ENCODE measurements at places on chromosomes 6 and 20.

DNA sequence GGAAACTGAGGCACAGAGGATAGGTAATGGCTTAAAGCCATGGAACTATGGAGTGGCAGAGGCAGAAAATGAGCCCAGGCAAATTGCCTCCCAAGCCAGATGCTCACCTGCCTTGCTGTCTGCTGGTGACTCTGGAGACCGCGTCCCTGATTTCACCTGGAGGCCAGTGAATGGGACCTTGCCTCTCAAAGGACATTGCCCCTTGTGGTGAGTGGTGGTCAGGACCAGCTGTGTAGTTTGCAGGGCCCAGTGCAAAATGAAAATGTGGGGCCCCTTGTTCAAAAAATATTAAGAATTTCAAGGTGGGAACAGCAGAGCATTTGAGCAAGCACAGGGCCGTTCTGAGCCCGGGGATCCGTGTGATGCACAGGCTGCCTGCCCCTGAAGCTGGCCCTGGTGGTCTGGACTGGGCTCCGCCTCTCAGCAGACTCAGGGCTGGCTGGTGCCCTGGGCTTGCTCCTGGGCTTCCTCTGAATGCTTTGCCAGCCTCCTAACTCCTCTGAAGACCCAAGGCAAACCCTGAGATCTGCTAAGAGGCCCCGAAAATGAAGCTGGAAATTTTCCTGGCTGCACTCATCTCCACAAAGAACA, 19.8 kb upstream of the KCNG1 start:
- DNase-seq = peak; percentile 74
- H3K27ac ChIP-seq = no peak overlapping the region
- no peaks in the 10 kb centered on the region for H3K27me3 ChIP-seq
- no peaks in the 10 kb centered on the region for H3K36me3 ChIP-seq
- no peak overlapping the region for H3K4me3 ChIP-seq
- H3K4me1 ChIP-seq = no peaks in the 10 kb centered on the region

DNA sequence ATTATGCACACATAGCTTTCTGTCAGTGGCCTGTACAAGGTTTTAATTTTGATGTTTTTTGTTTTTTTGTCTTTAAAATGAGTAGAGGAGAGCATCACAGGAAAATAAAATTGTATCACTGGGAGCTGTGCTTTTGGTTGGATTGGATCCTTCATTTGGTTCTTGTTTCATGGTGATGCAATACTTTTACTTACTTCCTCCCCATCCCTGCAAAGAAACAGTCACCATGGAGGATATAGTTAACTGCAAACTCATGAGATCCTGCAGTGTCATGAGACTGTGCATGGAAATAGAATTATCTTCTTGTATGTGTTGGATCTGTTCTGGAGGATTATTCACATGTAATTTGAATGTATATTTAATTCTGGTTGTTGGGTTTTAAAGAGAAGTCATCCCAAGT, 122.3 kb downstream of the JARID2 start:
- no peaks in the 10 kb centered on the region for H3K36me3 ChIP-seq
- no peak overlapping the region for H3K27ac ChIP-seq
- no peak for DNase-seq
- H3K27me3 ChIP-seq = no peaks in the 10 kb centered on the region

GRCh38 chr20:56626367-56627121, 2.6 kb upstream of the TFAP2C start:
- peak; percentile 82 for DNase-seq
- no peaks in the 10 kb centered on the region for H3K4me1 ChIP-seq
- no peak overlapping the region for H3K27ac ChIP-seq

DNA sequence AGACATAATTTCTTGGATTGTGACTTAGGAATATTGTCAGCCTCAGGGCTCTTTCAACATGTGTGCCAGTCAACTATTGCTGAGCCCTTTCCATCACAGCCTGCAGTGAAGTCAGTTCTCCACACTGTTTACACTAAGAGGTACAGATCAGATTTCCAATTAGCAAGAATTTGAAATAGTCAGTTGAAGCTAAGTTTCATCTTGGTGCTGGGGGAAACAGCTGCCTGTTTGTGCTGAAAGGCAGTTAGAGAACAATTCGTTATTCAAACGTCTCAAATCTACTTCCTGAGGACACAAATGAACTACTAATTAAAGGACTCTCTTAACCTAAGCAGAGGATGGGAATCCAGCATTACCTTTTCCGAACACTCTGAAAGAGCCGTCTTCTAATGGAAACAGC, 25.9 kb downstream of the ADGRF1 start:
- DNase-seq = no peak
- no peak overlapping the region for H3K27ac ChIP-seq
- H3K4me1 ChIP-seq = no peaks in the 10 kb centered on the region
- no peaks in the 10 kb centered on the region for H3K27me3 ChIP-seq
- H3K36me3 ChIP-seq = no peaks in the 10 kb centered on the region

- no peaks in the 10 kb centered on the region for H3K4me1 ChIP-seq
- H3K27me3 ChIP-seq = no peaks in the 10 kb centered on the region
- H3K27ac ChIP-seq = no peak overlapping the region
- no peak for DNase-seq
Observed at GRCh38 chr20:56506103-56506502, 18.4 kb upstream of the FAM209A start.

- H3K27ac ChIP-seq = no peak overlapping the region
- no peak for DNase-seq
- H3K27me3 ChIP-seq = no peaks in the 10 kb centered on the region
- H3K36me3 ChIP-seq = no peaks in the 10 kb centered on the region
- H3K4me3 ChIP-seq = no peak overlapping the region
Observed at GRCh38 chr6:21295506-21296240, 297.9 kb upstream of the SOX4 start.

DNA sequence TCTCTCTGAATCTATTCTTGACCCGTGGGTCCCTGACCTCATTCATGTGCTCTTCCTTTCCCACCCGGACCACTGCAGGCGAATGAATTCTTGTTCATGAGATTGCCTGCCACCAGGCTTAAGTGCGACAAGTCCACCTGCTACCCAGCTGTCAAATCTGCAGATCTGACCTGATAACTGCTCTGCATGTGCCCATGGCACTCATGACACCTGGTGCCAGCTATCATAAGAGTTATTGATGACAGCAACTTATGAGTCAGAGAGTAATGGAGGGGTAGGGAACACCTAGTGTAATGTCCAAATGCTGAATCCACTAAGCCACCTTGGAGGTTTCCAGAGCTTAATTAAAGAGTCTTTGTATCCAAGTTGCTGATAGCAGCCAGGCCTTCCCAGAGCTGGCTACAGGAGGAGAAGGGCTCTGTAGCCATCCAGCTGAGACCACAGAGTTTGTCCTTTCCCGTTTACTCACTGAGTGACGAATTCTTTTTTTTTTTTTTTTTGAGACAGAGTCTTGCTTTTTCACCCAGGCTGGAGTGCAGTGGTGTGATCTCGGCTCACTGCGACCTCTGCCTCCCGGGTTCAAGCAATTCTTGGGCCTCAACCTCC, 17.4 kb downstream of the SHLD1 start:
- no peaks in the 10 kb centered on the region for H3K36me3 ChIP-seq
- no peaks in the 10 kb centered on the region for H3K27me3 ChIP-seq
- H3K27ac ChIP-seq = no peak overlapping the region
- no peak overlapping the region for H3K4me3 ChIP-seq
- no peak for DNase-seq
- no peaks in the 10 kb centered on the region for H3K4me1 ChIP-seq

Data from H9 (cell line).